Skin of body (tissue), 3 donors: ENCODE measurements at places on chromosomes 7 and 10.

DNA sequence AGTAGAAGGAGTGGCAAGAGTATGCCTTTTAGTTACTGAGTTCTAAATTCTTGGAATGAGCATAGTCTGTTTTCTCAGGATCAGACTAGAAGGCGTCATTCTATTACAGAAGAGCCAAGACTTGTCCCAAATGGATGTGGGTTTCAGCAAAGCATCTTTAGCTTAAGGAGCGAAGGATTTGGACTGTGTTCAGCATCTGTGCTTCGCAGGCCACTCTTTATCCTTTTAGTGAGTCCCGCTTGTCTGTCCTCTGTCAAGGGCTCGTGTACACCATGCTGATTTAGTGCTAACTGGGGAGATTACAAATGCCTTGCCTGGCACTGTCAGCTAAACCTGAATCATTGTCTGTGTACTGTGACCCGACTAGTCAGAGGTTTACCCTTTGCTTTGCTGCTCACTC is 465.7 kb downstream of the AUTS2 start:
- DNase-seq: peak; percentile 51

- DNase-seq: no peak
Observed at GRCh38 chr7:41098402-41098801, 604.5 kb downstream of the INHBA start.

DNA sequence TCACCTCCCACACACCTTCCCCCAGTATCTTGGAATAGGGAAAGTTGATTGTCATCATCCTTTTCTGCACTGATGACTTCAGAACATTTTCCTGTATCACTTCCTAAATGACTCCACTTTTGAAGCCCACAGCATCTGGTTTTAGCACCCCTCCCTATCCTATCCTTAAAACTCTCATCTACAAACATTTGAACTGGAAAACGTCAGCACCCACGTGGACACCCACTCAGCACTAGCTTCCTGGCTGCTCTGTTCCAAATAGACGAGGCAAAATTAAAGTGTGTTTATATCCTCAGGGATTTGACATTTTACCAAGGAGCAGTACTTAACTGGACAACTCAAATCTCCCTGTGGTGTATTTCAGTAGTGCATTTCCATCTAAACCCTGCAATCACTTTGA is 73.9 kb downstream of the REEP3 start:
- DNase-seq: no peak

GRCh38 chr10:30178356-30178964 is 119.1 kb upstream of the JCAD start:
- DNase-seq: peak; percentile 34

DNA sequence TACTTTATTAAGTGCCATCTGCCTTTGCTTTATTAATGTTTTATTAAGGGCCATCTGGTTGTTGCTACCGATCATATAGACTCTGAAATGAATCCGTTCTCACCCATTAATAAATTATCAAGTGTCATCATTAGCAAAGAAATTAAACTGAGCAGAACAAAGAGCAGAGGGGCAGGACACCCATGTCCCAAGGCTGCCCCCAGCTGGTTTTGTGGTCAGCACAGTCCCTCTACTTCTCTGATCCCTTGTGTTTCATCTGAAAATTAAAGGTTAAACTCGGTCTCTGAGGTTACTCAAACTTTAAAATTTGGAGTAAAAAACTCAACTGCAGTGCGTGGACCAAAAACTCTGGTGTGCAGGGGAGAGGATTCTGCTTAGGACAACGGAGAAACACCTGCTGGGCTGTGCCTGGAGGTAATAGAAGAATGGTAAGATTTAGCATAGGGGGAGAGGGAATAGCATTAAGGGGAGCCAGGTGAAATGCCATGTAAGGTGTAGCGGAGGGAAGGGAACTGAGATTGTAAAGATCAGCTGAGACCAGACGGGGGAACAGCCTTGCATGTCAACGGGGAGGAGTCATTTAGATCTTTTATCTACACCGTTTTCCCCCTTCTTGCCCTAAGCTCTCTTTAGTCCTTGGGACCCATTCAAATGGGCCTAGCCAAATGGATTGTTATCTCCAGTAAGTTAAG is 10.8 kb upstream of the GSDME start:
- DNase-seq: no peak

- no peak for DNase-seq
Observed at GRCh38 chr10:132363376-132363775, 31.4 kb downstream of the LRRC27 start.
